ENCODE measurements at places on chromosomes 2 and 18. TPM values are rescaled to one million over a fixed set of nuclear protein-coding genes. Genes with fewer than 3 reads are reported as not detected.

DNA sequence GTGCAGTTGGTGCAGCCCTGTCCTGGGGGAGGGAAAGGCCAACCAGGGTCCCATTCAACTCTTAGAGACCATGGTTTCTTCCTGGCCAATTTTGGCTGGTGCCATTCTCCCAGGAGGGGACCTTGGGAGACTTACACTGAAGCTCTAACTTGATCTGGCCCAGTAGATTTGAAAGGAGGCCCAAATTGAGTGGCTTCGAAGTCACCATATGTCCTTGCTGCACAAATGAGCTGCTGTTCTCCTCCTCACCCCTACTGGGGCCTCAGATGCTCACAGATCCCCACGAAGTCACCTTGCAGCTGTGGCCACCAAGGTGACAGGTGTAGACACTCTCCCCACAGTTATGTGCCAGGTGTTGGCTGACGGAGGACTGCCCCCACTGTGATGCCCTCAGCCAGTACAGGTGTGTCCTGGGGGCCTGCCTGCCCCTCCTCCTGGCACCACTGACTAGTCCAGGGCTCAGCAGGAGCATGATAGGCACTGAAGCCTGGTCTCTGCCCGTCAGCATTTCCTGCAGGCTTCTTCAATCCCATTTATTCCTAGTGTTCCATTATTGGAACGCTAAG is 4.7 kb upstream of the C2orf72 start:
- no peak for DNase-seq

DNA sequence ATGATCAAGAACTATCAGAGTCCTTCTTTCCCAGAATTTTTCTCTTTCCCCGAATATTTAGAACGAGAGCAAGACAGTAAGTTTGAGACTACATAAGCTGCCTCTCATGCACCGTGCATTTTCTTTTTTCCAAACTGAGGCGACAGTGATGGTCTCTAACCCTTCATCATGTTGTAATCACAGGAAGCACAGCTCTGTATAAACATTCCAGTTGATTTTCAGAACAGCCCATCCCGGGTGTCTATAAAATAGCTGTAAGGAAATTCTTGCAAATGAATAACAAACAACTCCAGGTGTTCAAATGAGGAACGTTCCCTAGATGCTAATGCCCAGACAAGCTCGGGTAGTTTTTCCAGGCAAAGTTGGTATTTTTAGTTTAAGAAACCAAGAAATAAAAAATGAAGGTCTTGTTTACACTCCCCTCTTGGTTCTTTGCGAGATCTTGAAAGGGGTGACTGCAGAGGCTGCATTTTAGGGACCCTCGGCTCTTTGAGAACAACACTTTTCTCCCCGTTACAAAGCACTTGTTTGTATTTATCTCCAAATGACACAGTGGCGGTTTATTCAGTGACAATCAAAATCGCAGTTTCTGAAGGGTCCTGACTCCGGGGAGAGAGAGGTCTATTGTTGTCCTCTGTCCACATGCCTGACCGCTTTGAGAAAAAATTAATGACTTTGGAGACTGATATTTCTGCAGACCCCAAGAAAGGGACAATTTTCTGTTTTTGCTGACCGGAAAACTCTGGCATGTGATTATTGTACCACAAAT is 101.1 kb upstream of the NCK2 start:
- DNase-seq = no peak

DNA sequence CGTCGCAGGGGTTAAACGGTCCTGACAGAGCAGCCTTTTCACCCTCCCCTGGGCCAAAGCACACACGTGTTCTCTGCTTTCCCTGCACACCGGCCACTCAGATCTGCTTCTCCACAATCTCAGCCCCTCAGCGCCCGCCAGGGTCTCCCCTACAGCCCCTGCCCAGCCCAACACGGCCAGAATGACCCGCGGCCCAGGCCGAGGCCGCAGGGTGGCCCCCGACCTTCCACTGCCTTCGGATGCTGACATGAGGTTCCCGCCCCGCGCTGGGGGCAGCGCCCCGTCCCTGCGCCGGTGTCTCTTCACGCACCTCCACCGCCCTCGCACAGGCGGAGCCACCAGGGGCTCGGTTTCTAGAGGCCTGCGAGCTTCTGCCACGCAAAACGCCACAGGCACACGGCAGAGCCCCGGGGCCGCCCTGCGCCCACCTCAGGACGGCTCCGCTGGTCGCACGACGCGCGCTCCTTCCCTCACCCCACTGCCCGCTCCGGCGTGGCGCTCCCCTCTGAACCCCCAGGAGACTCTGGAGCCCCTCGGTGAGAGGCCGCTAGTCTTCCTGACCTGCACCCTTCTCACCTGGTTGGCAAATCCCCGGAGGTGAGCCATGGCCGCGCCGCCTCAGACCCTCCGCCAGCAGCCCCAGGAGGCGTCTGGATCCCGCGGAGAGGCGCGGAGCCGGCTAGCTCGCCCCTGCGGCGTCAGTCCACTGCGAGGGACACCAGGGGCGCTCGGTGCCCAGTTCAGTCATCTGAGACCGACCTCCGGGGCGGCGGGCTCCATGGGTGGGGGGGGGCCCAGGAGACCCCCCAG is 749 bp downstream of the STK25 start:
- peak; percentile 55 for DNase-seq

DNA sequence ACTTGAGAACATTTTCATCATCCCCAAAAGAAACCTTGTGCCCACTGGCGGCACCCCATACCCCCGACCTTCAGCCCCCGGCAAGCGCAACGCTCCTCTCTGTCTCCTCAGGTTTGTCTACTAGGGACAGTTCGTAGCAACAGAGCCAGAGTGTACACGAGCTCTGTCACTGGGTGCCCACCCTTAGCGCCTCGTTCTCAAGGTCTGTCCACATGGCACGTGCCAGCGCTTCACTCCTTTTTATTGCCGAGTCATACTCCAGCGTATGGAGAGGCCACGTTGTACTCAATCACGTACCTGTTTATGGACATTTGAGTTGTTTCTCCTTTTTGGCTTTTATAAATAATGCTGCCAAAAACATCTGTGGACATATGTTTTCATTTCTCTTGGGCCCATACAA is 30.3 kb upstream of the GPC1 start:
- DNase-seq = no peak

DNA sequence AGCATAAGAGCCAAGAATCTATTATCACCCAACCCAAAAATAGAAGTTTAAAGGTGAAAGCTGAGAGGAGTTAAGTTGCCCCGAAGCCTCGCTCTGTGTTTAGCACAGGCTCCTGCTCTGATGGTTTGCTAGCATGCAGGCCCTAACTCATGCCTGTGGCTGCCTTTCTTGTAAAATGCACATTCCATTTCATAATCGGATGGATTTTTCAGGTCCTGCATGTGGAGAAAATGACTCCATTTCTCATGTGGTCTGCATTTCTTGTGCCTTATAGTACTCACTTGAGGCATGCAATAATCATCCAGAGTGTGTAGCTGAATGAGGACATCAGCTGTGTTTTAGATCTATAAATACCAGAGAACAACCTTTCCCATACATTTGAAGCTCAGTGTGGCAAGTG is 381.8 kb downstream of the CPS1 start:
- no peak for DNase-seq

DNA sequence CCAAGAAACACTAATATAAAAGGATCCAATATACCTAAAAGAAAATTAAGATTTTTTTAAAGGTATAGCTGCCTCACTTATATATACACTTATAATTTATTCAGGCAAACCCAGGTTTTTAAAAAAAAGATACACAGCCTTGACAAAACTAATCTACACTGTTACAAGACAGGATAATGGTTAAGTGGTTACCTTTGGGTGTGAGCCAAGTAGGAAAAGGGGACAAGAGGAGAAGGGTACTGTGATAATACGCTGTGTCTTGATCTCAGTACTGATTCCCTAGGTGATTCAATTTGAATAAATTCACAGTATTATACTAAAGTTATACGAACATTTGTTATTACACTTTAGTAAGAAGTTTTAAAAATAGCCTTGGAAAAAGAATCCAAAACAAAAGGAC is 30.6 kb downstream of the KLHL41 start:
- no peak for DNase-seq

DNA sequence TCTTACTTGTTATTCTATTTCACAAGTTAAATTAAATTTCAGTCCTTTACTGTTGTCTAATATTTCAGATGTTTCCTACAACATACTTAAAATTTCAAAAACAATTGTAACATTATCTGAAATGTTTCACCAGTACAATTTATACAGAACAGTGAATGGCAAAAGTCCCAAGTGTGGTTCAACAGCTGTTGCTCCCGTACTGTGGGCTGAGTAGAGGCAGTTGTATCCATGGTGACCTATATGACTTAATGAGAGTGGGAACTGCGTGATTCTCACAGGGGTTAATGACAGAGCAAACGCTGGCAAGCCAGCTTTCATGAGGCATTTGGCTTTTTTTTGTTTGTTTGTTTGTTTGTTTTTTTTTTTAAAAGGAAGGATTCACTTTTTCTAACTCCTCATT is 5.3 kb upstream of the PLCL1 start:
- no peak for DNase-seq

DNA sequence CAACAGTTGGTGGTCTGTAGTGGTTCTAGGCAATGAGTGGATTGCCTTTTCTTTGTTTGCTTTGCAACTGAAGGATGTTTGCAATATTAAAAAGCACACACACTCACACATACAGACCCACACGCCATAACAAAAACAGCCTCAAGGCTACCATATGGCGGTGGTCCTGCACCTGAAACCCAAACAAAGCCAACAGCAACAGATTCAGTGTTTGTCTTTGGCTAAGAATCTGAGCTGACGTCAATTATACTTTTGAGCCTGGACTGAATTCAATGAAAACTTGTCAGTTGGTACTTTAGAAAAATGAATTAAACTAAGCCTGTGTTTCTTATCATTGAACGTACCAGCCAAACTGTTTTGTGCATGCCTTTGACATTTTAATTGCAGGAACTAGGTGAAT is 65.0 kb upstream of the NYAP2 start:
- no peak for DNase-seq

OTOS gene
- not detected for total RNA-seq

All from M059J (cell line).